ENCODE measurements at places on chromosomes 5 and 9.

DNA sequence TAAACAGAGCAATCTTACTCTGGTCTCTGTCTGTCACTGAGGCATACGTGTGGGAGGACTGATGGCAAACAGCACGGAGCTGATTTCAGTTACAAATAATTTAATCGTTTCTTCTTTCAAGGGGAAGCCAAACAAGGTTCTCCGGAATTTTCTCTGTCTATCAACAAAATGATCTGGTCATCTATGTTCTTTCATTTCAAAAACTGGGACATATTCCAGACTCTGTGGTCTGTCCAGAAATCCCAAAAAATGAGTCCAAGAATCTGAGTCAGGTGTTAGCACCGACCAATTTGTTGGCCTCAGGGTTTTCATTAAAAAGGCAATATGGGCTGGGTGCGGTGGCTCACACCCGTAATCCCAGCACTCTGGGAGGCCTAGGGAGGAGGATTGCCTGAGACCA is 69.9 kb upstream of the ZNF608 start:
- no peak for DNase-seq

DNA sequence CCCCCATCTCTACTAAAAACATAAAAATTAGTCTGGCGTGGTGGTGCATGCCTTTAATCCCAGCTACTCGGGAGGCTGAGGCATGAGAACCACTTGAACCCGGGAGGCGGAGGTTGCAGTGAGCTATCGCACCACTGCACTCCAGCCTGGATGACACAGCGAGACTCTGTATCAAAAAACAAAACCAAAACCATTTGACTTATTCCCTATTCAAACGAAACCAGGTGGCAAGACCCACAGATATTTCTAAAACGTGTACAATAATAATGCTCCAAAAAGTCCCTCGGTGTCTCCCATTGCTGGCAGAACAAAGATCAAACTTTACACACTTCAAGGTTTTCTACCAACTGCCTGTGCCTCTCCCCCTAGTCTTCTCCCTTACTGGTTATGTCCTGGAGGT is 29.8 kb downstream of the HMGCR start:
- DNase-seq = no peak

DNA sequence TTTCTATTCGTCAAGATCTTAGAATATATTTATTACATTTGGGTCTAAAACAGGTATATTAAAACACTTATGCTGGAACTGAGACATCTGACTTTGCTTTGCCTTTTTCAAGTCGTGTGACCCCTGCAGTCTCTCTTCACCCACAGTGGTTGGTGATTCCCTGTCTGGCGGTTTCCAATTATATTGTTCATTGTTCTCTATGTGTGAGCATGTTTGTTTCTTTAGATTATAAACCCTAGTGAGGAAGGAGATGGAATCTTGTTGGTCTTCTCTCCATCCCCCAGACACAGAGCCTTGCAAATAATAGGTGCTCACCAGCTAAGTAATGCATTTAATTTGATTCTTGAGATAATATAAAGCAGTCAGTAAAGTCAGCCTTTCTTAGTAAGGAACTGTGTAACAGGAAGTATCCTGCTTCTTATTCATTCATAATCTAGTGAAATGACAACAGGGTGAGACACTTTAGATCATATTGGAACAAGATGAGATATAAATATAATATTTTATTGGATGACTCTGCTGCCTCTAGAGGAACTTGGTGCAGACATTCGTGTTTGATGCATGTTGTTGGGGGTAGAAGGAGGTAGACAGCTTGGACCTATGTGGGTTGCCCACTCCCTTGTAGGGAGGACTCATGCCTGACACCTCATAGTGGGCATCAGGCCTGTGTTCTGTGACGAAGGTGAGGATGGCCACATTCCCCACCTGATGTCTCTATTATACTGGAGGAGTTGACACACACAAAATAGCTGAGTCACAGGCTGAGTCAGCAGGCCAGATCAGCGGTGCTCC is 88.1 kb downstream of the FGF1 start:
- DNase-seq = no peak

DNA sequence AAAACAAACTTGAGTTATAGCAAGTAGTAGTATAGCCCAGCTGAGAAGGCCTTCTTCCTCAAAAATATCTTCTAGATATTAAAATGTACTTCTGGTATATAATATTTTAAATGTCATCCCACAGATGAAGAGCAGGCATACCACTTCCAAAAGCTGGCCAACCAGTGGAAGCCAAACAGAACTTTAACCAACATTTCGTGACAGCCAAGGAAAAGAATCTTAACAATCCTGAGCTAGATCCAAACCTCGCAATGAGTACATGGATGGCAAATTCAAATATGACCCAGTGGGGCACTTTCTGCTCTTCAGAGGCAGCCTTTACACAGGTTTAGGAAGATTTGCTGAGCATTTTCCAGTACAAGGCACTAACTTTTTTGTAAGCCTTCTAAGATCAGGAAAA is 91.8 kb upstream of the ACO1 start:
- no peak for DNase-seq

- no peak for DNase-seq
Observed at GRCh38 chr9:116585204-116585603, 101.9 kb upstream of the TRIM32 start.

- DNase-seq = no peak
Observed at GRCh38 chr5:52787600-52788504, at the start of the genes ITGA1 and PELO. ITGA1 (plus strand) TSS chr5:52787916; CDS start chr5:52788354, 438 bp downstream. PELO (plus strand) TSS chr5:52787916; CDS start chr5:52800395, 12,479 bp downstream.

GRCh38 chr9:1454616-1455347 is 404.6 kb downstream of the DMRT2 start:
- DNase-seq = no peak

- DNase-seq = no peak
Observed at GRCh38 chr9:38031594-38031993, 37.4 kb downstream of the SHB start.

DNA sequence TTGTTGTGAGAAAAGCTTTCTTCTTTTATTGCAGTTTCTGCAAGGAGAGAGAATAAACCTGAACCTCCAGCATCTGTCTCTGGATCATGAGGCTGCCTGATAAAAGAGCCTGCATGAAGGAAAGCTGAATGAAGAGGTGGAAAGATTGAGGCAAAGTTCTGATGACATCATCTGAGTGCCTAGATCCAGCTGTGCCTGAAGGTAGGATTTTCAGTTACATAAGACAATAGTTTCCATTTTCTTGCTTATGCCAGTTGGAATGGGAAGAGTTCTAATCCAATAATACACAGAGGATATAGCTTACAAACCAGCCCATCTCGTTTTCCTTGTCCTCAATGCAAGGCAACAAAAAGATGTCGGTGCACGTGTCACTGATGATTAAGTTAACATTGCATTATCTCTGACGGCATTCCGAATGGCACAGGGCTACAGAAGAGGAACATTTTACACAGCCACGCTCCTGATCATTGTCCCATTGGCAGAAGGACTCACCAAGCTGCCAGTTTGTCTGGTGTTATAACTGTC is 105.5 kb upstream of the ERCC6L2 start:
- no peak for DNase-seq

DNA sequence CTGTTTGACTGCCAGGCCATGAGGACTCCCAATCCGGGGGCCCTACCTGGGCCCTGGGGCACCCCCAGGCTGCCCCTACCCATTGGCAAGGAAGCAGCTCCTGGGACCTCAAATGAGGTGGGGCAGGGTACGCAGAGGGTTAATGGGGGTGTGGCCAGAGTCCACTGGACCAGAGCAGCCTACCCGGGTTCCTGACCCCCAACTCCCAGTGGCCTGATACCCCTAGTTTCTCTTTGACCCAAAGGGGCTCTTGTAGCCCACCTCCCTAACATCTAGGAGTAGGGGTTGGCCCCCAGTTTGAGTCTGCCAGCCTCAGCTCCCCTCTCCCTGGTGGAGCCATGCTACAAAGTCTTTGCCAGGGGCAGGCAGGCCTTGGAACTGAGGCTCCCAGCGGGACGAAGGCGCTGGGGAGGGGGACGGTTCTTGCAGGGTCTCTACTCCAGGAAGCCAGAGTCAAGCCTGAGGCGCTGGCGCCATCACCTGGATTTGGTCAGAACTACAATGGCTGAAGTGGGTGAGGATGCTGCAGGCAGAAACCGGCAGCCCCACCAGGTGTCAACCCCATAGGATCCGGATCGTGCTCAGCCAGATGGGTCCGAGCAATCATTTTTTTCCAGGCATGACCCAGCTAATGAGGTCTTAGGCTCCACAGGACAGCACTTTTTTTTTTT is 8.4 kb upstream of the CERCAM start:
- DNase-seq = no peak

- no peak for DNase-seq
Observed at GRCh38 chr5:107466233-107466769, 204.4 kb downstream of the EFNA5 start.

GRCh38 chr9:76020652-76021051 is 130.2 kb downstream of the PCSK5 start:
- no peak for DNase-seq

GRCh38 chr5:110477911-110478310 is 248.6 kb downstream of the TMEM232 start:
- no peak for DNase-seq

DNA sequence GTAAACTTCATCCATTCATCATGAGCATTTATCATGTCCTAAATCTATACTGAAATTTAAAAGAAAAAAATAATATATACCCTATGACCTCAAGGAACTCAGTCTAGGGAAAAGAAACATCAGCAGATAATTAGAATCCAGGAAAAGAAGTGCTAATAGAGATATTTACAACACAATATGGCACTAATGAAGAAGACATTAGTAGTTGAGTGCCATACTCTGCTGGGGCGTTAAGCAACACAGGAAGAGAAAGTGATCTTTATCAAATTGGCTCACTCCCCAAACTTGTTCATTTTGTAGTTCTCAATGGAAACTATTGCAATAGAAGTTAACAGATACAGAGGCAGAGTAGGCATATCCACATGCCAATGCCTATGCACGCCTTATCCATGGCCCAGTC is 27.5 kb downstream of the GABRA6 start:
- DNase-seq = no peak

DNA sequence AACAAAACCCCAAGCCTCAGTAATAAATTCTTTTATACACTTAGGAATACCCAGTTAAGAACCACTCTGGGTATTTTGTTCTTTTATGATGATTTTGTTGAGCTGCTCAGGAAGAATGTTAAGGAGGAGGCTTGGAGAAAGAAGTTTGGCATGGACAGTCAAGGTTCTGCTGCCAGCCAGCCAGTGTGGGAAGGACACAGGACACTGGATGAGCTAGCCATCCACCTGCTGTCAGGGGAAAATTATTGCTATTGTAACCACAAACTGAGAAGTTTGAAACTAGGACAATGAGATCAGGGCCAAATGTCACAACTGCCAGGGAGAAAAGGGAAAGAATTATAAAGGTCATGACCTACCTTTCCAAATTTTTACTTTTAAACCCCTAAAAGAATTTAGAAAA is 25.9 kb upstream of the ADAMTSL1 start:
- no peak for DNase-seq

DNA sequence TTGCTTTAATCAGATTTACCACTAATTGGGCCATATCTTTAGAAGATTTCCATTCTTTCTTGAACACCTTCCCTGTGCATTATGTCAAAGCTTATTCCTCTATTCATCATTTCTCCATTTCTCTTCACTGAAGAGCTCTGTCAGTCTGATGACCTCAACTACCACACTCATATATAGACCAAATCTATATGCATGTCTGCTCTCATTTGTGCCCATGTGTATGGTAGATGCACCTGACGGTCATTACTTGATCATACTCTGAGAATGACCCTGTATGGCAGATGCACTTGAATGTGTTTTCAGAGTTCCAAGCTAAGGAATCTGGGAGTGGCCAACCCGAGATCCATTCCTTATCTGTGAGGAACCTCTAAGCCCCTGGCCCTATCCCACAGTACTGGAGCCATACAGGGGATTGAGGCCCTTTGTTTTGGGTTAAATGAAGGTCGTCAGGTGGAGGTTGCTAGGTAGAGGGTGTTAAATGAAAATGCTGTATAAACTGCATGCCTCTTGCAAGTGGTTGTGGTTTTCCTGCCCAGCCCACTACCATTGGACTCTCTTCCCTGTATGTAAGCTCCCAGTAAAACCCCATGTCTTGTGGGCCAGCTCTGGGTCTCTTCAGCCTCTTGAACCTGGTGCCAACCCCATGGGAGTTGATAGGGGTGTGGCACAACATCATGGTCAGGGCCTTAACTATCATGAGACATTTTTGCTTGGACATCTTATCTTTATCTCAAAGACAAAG is 229.5 kb downstream of the KIAA0825 start:
- DNase-seq = no peak

DNA sequence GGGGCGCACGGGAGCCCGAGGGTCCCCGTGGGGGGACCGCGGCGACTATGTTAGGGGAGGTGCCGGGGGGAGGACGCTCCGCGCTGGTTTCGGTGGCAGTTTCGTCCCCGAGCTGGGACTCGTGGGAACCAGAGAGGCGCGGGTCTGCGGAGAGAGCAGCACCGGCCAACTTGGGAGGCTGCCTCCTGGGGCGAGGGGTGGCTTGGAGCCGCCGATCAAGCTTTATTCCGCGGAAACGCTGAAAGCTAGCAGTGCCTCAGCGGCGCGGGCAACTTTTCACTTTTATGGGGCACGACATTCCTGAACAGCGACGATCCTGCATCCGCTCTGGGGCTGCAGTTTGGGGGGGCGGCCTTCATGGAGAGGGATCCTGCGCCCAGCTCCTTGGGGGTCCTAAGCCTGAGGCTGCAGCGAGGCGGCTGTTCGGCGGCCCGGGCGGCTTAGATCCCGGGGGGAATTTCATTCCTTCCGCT is 369 bp downstream of the OCLN start:
- DNase-seq = no peak

DNA sequence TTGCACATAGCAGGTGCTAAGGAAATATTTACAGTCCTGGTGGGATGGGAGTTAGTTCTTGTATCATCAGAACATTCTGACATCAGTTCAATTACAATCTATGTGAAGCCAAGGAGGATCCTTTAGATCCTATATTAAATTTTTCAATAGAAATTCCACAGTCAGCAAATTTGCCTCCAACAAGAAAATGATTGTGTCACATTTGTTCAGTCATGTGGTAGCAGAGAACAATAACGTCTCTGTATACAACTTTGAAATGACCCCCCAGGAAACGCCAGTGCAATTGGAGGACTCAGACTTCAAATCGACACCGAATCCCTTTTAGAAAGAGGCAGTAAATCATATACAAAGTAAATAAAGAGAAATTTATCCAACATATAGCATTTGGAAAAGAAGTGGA is 392.1 kb downstream of the DTWD2 start:
- no peak for DNase-seq

DNA sequence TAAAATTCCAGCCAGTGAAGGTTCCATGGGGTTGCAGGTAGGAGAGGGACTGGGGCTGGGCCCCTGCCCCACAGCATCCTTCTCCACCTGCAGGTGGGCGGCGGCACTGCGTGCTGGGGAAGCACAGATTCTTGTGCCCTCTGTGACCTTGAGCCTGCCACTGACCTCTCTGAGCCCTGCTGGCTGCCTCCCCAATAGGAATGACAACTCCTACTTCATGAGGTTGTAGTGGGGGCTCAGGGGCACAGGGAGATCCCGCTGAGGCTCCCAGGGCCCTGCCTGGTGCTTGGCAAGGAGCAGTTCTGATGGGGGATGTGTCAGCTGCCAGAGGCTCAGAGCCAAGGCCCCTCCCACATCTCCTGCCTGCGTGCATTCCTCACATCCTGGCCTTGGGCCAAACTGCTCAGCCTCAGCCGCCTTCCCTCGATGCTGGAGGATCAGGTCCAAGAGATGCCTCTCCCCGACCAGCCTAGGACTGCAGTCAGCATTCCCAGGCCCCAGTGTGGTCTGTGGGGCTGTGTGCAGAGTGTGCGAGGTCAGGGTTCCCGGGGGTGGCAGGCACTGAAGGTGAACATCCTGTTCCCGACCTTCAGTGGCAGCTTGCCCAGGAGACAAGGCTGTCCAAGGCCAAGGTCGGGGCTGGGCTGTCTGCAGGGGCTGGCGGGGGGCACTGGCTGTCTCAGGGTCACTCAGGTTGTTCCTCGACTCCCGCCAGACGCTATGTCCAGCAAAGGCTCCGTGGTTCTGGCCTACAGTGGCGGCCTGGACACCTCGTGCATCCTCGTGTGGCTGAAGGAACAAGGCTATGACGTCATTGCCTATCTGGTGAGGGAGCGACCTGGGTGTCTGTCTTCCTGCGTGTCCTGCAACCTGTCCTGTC is 7.0 kb downstream of the ASS1 start:
- no peak for DNase-seq
